ENCODE measurements at places on chromosomes 12 and 14. TPM values are rescaled to one million over a fixed set of nuclear protein-coding genes. Genes with fewer than 3 reads are reported as not detected.

The KRT71 gene
- polyA plus RNA-seq, result 0.08 TPM

The CCDC197 gene
- not detected for polyA plus RNA-seq

The MDM1 gene
- 48.9 TPM for polyA plus RNA-seq

The TTC6 gene
- polyA plus RNA-seq, result 15.0 TPM

The HHIPL1 gene
- polyA plus RNA-seq, result 3.3 TPM

The ENDOU gene
- 0.33 TPM for polyA plus RNA-seq

The LYZ gene
- polyA plus RNA-seq, result 60.9 TPM

The NPFF gene
- not detected for polyA plus RNA-seq

The RTRAF gene
- 304 TPM for polyA plus RNA-seq

The NTF3 gene
- polyA plus RNA-seq, result 2.4 TPM

The ETFRF1 gene
- 29.0 TPM for polyA plus RNA-seq

The RFLNA gene
- 4.5 TPM for polyA plus RNA-seq

The TDRD9 gene
- 2.3 TPM for polyA plus RNA-seq

The FGF23 gene
- not detected for polyA plus RNA-seq

The DTX1 gene
- 2.7 TPM for polyA plus RNA-seq

The HNRNPA1 gene
- polyA plus RNA-seq, result 4,469 TPM

The AKAP3 gene
- polyA plus RNA-seq, result 3.0 TPM

The CLEC9A gene
- polyA plus RNA-seq, result 1.8 TPM

The AICDA gene
- not detected for polyA plus RNA-seq

The CACNB3 gene
- polyA plus RNA-seq, result 33.4 TPM

The KLRD1 gene
- 1.9 TPM for polyA plus RNA-seq

The CCDC88C gene
- polyA plus RNA-seq, result 28.4 TPM

The HIF1A gene
- polyA plus RNA-seq, result 200 TPM

The FAM234B gene
- 9.1 TPM for polyA plus RNA-seq

The KCNMB4 gene
- 23.6 TPM for polyA plus RNA-seq

The EGLN3 gene
- polyA plus RNA-seq, result 91.5 TPM

The CCDC198 gene
- polyA plus RNA-seq, result 66.1 TPM

The APOF gene
- polyA plus RNA-seq, result not detected

The TNFRSF1A gene
- 133 TPM for polyA plus RNA-seq

The CLEC2A gene
- polyA plus RNA-seq, result not detected

The PPP1R1A gene
- polyA plus RNA-seq, result 4.6 TPM

The MIP gene
- 0.15 TPM for polyA plus RNA-seq

The A2M gene
- 1,629 TPM for polyA plus RNA-seq

The BIN2 gene
- 6.1 TPM for polyA plus RNA-seq

The PTPRR gene
- 0.18 TPM for polyA plus RNA-seq

The RBMS2 gene
- 88.3 TPM for polyA plus RNA-seq

The CDKL1 gene
- polyA plus RNA-seq, result 14.8 TPM

The KCNC2 gene
- 0.31 TPM for polyA plus RNA-seq

The LRRC9 gene
- 0.90 TPM for polyA plus RNA-seq

The PPFIA2 gene
- polyA plus RNA-seq, result 1.4 TPM

The DUSP16 gene
- 36.2 TPM for polyA plus RNA-seq

The IL23A gene
- polyA plus RNA-seq, result 0.99 TPM

The ANKRD33 gene
- polyA plus RNA-seq, result not detected

The ARG2 gene
- 3.4 TPM for polyA plus RNA-seq

The PLXNC1 gene
- 8.4 TPM for polyA plus RNA-seq

The ESPL1 gene
- polyA plus RNA-seq, result 13.1 TPM

The NCAPD2 gene
- polyA plus RNA-seq, result 51.0 TPM

The CSAD gene
- polyA plus RNA-seq, result 71.4 TPM

The ISM2 gene
- not detected for polyA plus RNA-seq

The FGFR1OP2 gene
- 87.2 TPM for polyA plus RNA-seq
